ENCODE measurements at places on chromosomes 2 and 18.
A peak's percentile ranks its signal among the peaks of the same experiment; 100 is the strongest.

- peaks cover 35% of the 10 kb centered on the region for H3K4me1 ChIP-seq
- H3K27me3 ChIP-seq, result no peaks in the 10 kb centered on the region
- peak; percentile 73 for DNase-seq
- peaks cover 24% of the 10 kb centered on the region for H3K36me3 ChIP-seq
These were observed 16.7 kb downstream of the ZNF638 start for GRCh38 chr2:71348302-71348701.

GRCh38 chr2:164039270-164039669 is 303.5 kb upstream of the FIGN start:
- H3K4me3 ChIP-seq, result no peak overlapping the region
- H3K27ac ChIP-seq, result no peak overlapping the region
- H3K36me3 ChIP-seq, result no peaks in the 10 kb centered on the region
- no peaks in the 10 kb centered on the region for H3K27me3 ChIP-seq
- DNase-seq, result no peak
- no peaks in the 10 kb centered on the region for H3K4me1 ChIP-seq

DNA sequence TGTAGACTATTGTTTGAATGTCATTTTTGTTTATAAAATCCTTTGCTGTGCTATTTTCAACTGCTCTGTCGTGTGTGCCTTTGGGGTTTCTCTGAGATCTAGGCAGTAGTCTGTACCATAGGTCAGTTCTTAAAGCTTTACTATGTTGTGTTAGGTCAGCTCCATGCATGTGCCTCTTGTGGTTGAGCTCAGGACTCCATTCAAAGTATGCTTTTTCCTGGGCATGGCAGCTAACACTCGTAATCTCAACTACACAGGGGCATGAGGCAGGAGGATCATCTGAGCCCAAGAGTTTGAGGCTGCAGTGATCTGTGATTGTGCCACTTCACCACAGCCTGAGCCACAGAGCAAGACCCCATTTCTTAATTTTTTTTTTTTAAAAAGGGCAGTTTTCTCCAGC is 174.4 kb upstream of the SPHKAP start:
- no peaks in the 10 kb centered on the region for H3K27me3 ChIP-seq
- H3K4me3 ChIP-seq, result no peak overlapping the region
- no peaks in the 10 kb centered on the region for H3K36me3 ChIP-seq
- no peak overlapping the region for H3K27ac ChIP-seq

GRCh38 chr2:112699984-112700667 is 20.7 kb upstream of the NT5DC4 start:
- no peaks in the 10 kb centered on the region for H3K36me3 ChIP-seq
- no peak overlapping the region for H3K4me3 ChIP-seq
- peak overlapping the region; percentile 0 for H3K27ac ChIP-seq
- H3K4me1 ChIP-seq, result no peaks in the 10 kb centered on the region
- no peak for DNase-seq
- no peaks in the 10 kb centered on the region for H3K27me3 ChIP-seq

GRCh38 chr2:159942146-159942545 is 120.3 kb downstream of the PLA2R1 start:
- peak; percentile 49 for DNase-seq
- H3K36me3 ChIP-seq, result no peaks in the 10 kb centered on the region
- H3K27me3 ChIP-seq, result no peaks in the 10 kb centered on the region
- H3K27ac ChIP-seq, result no peak overlapping the region
- no peak overlapping the region for H3K4me3 ChIP-seq
- no peaks in the 10 kb centered on the region for H3K4me1 ChIP-seq

DNA sequence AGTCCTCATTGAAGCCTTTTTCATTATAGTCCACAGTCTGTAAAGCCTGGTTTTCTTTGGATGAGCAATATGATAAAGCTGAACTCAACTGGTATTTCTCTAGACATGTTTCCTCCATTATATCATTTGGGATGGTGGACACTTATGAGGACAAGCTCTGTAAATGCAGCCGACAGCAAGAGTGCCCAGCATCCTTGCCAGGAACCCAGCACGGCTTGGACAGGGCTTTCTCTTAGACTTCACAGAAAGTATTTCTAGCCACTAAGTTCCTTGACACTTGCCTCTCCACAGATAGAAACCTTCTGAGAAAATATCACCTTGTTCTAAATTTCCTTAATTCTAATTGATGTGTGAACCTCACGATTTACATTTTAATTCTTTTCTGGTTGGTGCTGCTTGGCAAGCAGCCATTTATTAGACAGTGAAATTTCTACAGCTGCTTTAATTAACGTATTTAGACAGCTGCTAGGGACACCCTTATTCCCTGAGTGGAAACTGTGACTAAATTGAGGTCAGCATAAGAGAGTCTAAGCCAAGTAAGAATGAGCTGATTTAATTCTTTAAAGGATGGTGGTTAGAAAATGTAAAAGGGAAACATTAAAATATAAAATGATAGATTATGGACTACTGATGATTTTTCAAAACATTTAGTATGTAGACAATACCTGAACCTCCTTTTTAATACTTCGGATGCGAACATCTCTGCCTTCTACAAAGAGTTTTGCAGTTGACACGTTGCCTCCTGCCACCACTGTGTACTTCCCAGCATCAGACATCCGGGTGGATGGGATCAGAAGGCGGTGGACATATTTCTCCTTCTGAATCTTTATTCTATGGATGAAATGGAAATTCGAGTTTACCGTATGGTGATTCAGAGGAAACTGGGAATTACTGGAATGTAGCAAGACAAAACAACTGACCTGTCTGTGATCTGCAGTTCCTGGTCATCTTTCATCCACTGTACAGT is 39.8 kb downstream of the TTN start:
- H3K27ac ChIP-seq, result no peak overlapping the region
- no peaks in the 10 kb centered on the region for H3K4me1 ChIP-seq
- DNase-seq, result no peak
- H3K4me3 ChIP-seq, result no peak overlapping the region
- H3K36me3 ChIP-seq, result no peaks in the 10 kb centered on the region

GRCh38 chr18:63155910-63156773 is 163.4 kb downstream of the BCL2 start:
- no peaks in the 10 kb centered on the region for H3K27me3 ChIP-seq
- no peaks in the 10 kb centered on the region for H3K36me3 ChIP-seq
- peaks cover 18% of the 10 kb centered on the region for H3K4me1 ChIP-seq
- H3K27ac ChIP-seq, result no peak overlapping the region

DNA sequence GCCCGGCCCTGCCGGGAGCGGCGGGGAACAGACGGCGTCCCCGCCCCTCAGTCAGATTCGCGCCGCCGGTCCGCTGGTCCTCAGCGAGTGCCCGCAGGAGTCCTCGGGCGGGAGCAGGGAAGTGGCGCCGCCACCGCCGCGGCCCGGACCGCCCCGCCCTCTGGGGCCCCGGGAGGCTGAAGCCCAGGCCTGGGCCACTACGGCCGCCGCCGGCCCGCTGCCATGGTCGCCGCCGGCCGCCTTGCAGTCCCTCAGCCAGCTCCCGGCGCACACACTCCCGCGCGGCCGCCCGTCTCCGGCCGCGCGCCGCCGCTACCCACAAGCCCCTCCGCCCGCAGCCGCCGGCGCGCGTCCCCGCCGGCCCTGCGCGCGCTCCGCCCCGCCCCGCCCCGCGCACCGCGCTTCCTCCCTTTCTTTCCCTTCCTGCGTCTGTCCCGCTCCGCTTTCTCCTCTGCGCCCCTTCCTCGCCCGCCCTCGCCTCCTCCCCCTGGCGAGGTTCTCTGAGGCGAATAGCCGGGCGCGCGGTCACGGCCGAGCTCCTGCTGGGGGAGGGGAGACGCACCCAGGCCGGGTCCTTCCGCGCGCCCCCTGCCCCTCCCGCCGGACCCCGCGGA is at the start of gene ROCK2:
TSS of gene ROCK2 (minus strand) at position 295 of the 614 bp plus-strand sequence. CDS start 500 bp downstream, outside the sequence.
- DNase-seq, result peak; percentile 86
- H3K27me3 ChIP-seq, result no peaks in the 10 kb centered on the region

DNA sequence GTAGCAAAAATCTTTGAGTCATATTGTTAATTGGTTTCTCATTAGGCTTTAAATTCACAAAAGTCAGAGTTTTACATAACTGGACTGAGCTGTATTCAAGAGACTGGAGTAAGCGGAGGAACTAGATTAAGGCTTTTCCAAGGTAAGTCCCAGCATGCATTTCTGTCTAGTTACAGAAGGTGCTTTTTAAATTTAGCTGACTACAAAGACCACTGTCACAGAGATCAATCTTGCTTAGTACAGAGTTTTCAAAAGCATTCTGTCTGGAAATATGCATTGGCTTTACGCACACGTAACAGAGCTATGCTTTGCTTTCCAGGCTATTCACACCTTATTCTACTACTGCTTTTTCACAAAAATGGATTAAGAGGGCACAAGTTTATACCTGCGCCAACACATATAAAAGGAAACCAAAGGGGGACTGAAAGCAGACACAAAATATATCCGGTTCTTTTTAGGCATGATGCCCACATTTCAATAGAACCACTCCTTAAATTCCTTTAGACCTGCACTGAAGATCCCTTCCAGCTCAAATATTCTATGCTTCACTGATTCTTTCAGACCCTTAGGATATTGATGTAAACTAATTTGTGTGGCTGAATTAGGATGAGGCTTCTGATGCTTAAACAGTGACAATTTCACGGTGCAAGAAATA is 560.7 kb upstream of the CRIM1 start:
- no peaks in the 10 kb centered on the region for H3K36me3 ChIP-seq
- H3K27me3 ChIP-seq, result no peaks in the 10 kb centered on the region

DNA sequence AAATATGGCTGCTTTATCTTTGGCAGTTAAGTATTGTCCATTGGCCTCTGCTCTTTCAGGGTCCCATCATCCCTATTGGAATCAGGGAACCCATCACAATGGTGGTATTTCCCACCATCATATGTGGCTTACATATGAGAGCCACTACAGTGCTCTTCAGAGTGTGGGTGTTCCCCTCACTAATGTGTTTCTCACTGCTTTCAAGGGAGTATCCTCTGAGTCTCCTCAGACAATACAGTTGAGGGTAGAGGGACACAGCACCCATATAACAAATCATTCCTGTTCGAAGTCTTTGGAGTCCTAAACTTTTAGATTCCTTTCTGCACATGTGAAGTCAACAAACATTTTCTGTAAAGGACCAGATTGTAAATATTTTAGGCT is 48.8 kb upstream of the DNAJC10 start:
- H3K4me3 ChIP-seq, result no peak overlapping the region
- no peaks in the 10 kb centered on the region for H3K27me3 ChIP-seq
- no peaks in the 10 kb centered on the region for H3K4me1 ChIP-seq
- DNase-seq, result no peak

- H3K27ac ChIP-seq, result no peak overlapping the region
- H3K4me1 ChIP-seq, result peaks cover 10% of the 10 kb centered on the region
- no peak overlapping the region for H3K4me3 ChIP-seq
- no peaks in the 10 kb centered on the region for H3K36me3 ChIP-seq
- H3K27me3 ChIP-seq, result no peaks in the 10 kb centered on the region
- no peak for DNase-seq
These were observed 5.3 kb upstream of the LDLRAD4 start for GRCh38 chr18:13213036-13213795.

GRCh38 chr18:78983512-78983911 is 3.9 kb downstream of the SALL3 start:
- H3K27ac ChIP-seq, result no peak overlapping the region
- no peak overlapping the region for H3K4me3 ChIP-seq
- peaks cover 36% of the 10 kb centered on the region for H3K4me1 ChIP-seq
- peaks cover 70% of the 10 kb centered on the region for H3K27me3 ChIP-seq
- no peaks in the 10 kb centered on the region for H3K36me3 ChIP-seq
- no peak for DNase-seq

DNA sequence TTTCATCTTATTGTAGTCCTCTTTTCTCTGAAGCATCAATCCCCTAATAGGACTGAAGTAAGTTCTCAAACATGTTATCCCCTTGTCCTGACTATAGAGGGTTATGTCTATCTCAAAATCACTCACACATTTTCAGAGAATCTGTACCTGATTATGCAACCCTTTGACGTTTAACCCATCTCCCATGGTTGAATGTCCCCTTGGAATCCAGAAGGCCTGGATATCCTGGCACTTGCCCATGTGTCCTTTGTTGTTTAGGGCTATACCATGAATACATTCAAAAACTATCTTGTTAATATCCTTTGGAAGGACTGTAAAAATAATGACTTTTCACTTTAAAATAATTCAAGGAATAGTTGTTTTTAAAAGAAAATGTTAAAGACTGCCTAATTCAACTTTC is 66.3 kb upstream of the PSMD14 start:
- DNase-seq, result no peak
- peaks cover 32% of the 10 kb centered on the region for H3K4me1 ChIP-seq
- H3K4me3 ChIP-seq, result no peak overlapping the region
- H3K27ac ChIP-seq, result no peak overlapping the region
- no peaks in the 10 kb centered on the region for H3K36me3 ChIP-seq

DNA sequence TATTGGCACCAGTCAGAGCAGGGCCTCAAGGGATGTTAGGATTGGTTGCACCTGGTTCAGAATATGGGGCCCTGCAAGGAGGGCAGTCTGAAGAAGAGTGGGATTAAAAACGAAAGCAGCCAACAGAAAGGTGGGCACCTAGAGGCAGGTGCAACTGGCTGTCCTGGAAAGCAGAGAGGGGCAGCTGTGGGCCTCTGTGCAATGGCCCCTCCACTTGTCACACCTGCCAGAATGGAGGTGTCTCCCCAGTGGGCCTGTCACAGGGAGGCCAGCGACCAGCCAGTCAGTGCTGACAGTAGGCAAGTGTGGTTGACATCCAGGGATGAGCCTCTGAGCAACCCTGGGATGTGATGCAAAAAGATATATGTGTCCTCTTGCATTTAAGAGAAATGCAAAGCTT is 37.7 kb downstream of the INPP4A start:
- DNase-seq, result no peak
- no peaks in the 10 kb centered on the region for H3K27me3 ChIP-seq
- H3K4me3 ChIP-seq, result no peak overlapping the region
- H3K27ac ChIP-seq, result no peak overlapping the region

- no peak overlapping the region for H3K27ac ChIP-seq
- no peaks in the 10 kb centered on the region for H3K27me3 ChIP-seq
- no peaks in the 10 kb centered on the region for H3K36me3 ChIP-seq
- no peaks in the 10 kb centered on the region for H3K4me1 ChIP-seq
- H3K4me3 ChIP-seq, result no peak overlapping the region
These were observed 462.6 kb upstream of the TMEFF2 start for GRCh38 chr2:192657362-192657761.

- no peak overlapping the region for H3K27ac ChIP-seq
- no peaks in the 10 kb centered on the region for H3K36me3 ChIP-seq
- DNase-seq, result peak; percentile 19
- no peak overlapping the region for H3K4me3 ChIP-seq
- no peaks in the 10 kb centered on the region for H3K27me3 ChIP-seq
These were observed 5.8 kb upstream of the MYOM1 start for GRCh38 chr18:3225588-3225987.
